Glomerular endothelial cell (primary cell): ENCODE measurements at places on chromosomes 7 and 10. TPM values are rescaled to one million over a fixed set of nuclear protein-coding genes. Genes with fewer than 3 reads are reported as not detected.

Gene RSBN1L
- total RNA-seq = 13.0 and 15.5 TPM in 2 replicates

- DNase-seq = no peak
Measured at GRCh38 chr10:30058570-30059132, 735 bp downstream of the JCAD start.

DNA sequence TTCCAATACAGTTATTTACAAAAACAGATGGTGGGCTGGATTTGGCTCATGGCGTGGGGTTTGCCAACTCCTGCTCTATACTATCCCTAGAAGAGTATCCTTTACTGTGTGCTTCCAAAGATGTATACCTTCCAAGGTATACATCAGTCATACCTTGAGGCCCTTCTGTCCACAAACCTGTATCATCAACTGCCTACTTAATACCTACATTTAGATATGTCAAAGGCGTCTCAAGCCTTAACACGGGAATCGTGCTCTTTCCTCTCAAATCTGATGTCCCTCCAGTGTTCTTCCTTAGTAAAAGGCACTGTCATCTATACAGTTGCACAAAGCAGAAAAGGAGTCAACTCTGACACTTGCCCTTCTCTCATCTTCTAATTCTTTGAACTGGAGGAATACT, 36.9 kb downstream of the NAMPT start:
- no peak for DNase-seq

GRCh38 chr10:49363309-49364031, 32.4 kb downstream of the DRGX start:
- no peak for DNase-seq

Gene WDR86
- total RNA-seq = 1.5 and 4.3 TPM in 2 replicates

Gene MORN4
- total RNA-seq = 3.9 and 9.7 TPM in 2 replicates

Gene WEE2
- total RNA-seq = not detected in 2 replicates

Gene LRRC61
- total RNA-seq = 1.7 and 2.4 TPM in 2 replicates
